OCI-LY7 (cell line): ENCODE measurements at places on chromosomes 1 and 21. TPM values are rescaled to one million over a fixed set of nuclear protein-coding genes. Genes with fewer than 3 reads are reported as not detected.

TAS1R3 gene
- total RNA-seq: 0.99 and 1.2 TPM in 2 replicates

KMO gene
- 10.4 and 14.2 TPM in 2 replicates for total RNA-seq

OPTC gene
- total RNA-seq: not detected in 2 replicates

DNA sequence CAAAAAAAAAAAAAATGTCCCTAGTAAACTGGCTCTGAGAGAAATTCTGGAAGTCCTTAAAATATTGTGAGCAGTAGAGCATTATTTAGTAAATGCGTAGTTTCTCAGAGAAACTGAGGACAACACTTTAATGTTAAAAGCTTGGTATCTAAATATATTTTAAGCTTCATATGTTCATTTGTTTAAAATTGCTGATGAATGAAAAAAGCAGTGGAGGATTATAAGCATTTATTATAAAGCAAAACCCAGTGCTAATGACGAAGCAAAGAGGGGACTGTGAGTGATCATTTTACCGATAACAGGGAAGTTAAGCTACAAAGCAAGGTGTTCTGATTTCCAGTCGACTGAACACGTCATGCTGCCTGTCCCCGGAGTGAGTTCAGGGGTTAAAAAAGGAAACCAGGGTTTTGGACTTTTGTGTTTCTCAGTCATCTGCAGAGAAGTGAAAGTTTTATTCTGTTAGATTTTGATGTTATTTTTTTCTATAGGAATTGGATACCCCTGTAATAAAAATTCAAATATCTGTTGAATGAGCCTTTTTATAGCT is 64.5 kb upstream of the SCCPDH start:
- peak; percentile 40 for DNase-seq

DNA sequence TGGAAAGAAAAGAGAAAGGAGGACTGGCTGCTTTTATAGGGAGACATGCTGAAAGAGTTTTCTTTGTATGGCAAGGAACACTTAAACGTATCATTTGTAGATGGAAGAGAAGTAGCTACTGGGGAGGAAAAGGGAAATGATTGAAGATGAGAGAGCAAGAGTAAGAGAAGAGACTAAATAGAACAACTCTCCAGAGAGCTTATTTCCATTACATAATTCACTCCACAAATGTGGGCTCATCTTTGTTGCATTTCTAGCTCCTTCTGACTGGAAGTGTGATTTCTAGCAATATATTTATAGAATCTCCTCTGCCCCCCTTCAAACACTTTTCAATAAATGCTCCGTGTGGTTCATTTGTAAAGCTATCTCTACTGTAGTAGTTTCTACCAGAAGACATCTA is 71.0 kb downstream of the ST6GALNAC5 start:
- no peak for DNase-seq

DNA sequence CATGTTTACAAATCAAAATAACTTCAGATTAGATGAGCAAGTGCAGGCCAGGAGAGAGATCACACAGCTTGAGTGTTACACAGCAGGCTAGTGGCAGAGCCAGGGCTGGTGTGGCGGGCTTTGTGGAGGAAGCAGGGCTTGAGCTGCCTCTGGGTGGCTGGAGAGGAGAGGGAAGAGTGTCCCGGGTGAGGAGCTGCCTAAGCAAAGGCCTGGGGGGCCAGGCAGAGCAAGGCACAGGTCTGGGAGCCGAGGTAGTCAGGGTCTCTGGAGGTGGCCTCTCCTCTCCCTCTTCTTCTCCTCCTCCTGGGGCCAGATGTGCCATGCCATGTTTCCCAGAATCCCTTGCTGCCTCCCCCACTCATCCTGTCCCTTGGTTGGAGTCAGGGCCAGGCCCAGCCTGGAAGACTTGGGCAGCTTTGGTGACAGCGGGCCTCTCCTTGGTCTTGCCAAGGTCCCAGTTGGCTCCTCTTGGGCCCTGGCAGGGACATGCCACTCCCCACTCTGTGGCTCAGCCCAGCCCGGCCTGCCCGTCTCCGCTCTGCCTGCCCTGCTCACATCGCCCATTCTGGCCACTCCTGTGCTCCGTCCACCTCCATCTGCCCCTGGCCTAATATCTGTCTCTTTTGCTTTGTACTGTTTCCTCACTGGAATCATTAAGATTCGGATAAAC is 70.3 kb downstream of the PTPRU start:
- DNase-seq: no peak

DNA sequence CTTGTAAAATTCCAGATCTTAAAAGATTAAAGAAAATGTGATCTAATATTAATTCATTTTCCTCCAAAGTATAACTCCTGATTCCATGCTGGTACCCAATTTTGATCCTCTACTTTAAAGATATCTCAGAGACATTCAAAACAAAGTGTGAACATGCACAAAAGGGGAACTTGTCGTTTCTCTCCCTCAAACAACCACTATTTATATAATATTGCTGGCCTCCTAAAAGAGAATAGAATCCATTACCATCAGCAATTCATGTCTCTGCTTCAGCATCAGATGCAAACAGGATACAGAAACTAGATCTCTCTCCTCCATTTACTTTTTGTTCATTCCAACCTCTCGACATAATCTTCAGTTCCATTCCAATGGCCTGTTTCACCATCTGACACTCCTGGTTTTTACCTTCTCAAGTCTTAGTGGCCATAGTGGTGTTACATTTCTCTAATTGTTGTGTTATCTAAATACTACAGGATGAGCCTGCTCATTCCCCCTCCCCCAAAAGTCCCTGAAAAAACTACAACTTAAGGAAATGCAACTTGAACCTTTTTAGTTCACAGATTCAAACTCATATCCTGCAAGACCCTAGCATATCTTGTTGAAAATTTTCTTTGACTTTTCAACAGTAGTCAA is 4.1 kb downstream of the NRIP1 start:
- DNase-seq: no peak

DNA sequence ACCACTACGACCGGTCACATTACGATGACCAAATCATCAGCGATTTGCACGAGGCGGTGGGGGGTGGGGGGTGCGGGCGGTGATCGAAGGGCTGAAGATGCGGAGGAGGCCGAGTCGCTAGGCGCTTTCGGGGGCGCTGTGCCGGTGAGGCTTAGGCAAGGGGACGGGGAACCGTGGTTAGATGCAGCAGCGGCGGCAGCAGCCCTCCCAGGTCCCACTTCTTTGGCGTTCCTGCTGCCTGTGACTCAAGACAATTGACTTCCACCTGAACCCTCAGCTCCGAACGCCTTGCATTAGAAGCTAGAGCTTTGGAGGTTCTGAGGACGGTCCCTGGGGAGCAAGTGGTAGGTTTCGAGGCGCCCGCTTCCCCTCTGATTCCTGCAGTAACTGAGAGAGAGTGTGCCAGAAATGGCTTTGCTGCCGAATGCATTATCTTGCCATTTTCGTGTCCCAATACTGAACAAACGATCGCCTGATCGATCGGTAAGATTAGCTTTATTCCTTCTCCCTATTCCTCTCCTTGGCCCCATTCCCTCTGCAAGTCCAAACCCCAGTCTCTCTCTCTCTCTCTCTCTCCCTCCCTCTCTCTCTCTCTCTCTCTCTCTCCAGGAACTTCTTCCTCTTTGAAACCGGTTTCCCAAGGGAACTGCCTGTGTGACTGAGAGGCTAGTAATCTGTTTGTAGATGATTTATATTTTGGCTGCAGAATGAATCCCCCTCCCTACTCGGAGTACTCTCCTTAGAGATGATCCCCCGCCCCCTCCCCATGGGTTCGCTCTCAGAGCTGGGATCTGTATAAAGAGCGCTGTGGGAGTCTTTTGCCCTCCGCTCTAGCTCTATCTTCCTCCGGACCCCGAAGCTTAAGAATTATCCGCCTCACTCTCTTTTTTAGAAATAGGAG is 735 bp upstream of the BRINP3 start:
- DNase-seq: no peak

DNA sequence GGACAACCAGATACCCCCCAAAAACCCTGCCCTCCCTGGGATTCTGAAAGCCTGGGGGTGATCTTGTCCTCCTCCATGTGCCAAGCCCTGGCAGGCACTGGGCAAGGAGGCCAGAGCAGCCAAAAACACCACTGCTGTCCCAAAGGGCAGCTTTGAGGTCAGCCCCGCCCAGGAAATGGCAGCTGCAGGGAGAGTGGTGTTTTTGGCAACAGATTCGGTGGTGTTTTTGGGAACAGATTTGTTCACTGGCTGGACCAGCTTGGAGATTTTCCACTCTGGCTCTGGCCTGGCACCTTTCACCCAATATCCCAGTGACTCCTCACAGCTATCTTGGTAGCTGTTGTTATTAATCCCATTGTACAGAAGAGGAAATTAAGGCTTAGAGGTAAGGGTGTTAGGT is 34.7 kb downstream of the LRP8 start:
- no peak for DNase-seq

GRCh38 chr1:28374297-28374696 is 4.8 kb downstream of the PHACTR4 start:
- DNase-seq: no peak

DNA sequence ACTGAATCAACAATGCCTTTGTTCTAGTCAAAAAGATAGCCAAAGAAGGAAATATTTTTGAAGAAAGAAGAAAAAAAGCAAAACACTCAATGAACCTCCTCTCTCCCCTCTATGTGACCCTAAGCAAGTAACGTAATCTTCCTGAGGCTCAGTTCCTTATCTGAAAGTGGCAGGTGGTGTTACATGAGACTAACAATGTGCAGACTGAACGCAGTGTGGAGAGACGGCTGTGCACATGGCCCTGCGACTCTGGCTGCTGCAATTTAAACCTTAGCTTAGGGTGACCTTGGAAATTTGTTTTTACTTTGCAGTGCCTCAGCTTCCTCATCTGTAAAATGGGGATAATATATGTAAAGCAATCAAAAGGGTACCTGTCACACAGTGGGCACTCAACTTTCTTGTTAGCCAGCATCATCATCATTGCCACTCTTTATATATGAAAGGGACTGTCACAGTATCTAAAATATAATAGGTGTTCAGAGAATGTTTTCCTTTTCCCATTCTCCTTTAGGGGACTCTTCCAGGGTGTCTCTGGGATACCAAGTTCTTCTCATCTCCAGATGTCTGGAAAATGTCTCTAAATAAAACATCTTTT is 100.1 kb upstream of the JUN start:
- no peak for DNase-seq
